Aorta (tissue), 5 donors: ENCODE measurements at places on chromosomes 2 and 18. TPM values are rescaled to one million over a fixed set of nuclear protein-coding genes. Genes with fewer than 3 reads are reported as not detected.
A peak's percentile ranks its signal among the peaks of the same experiment; 100 is the strongest.

- DNase-seq: peak; percentile 41
These were observed 288.2 kb upstream of the HS6ST1 start for GRCh38 chr2:128606837-128607236.

DNA sequence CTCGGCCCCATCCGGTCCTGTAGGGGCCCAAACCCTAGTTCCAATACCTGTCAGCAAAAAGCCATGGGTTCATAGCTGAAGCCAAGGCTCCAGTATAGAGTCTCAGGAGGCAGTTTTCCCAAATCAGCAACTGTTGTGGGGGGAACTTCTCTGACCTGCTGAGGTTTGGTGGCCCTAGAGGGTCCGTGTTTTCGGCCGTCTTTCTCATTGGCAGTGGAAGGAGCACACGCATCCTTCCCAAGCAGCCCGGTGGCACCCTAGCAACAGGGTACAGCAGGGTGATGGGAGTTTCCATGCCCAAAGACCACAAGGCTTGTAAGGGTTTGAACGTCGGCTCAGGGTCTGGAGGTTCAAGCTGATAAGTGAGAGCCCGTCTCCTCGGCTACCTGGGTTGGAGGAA lies 6.6 kb downstream of the FOSL2 start:
- DNase-seq: no peak

DNA sequence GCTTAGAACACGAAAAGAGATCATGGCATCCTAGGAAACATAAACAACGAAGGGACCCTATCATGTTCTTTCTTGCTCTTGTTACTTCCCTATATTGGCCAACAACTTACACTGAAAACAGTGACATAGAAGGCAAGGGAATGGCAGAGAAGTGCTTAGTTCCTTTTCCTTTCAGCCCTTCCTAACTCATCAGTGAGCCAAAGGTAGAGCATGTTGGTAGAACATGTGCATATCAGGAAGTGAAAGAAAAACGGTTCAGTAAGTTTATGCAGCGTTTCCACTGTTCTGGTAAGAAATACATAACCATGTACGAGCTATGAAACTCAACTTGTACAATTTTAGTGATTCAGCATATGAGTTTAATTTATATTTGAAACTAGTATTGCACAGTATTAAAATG lies 21.7 kb downstream of the AKAIN1 start:
- DNase-seq: no peak

GRCh38 chr2:179186126-179186525 lies 78.5 kb downstream of the SESTD1 start:
- DNase-seq: no peak

DNA sequence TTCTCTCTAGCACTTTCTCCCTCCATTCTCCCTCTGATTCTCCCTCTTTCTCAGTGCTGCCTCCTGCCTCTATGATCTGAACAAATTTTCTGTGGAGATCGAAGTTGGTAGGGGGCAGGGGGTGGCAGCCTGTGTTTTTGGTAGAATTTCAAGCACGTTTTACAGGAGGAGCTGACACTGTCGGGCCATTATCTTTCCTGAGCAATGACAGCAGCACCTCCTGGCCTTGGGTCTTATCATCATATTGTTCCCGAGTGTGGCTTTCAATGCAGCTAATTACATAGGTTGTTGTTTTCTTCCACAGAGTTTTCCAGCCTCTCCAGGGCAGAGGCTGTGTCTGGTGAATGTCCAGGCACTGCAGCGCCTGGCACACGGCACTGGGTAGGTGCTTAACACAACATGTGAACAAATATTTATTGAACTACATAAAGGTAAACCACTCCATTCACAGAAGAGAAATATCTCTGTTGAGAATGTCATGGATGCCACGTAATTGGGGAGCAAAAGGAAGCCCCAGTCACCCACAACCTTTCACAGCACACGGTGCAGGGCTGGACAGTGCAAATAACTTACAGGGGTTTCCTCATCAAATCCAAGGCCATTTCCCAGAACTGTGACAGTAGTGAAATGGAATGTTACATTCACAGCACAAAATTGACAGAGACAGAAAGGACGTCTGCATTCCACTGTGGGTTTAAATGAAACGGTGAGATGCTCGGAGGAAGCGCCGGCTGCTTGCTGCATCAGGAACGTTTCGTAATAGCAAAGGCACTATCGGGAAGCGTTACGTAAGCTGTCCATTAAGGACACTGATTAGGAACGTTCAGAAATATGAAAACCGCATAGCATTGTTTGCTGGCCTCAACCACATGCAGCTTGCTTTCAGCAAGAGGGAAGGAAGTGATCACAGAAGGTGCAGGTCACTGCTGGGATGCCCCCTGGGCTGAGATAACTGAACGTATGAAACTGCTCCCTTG lies 6.5 kb upstream of the KCNG2 start:
- DNase-seq: peak; percentile 46

DNA sequence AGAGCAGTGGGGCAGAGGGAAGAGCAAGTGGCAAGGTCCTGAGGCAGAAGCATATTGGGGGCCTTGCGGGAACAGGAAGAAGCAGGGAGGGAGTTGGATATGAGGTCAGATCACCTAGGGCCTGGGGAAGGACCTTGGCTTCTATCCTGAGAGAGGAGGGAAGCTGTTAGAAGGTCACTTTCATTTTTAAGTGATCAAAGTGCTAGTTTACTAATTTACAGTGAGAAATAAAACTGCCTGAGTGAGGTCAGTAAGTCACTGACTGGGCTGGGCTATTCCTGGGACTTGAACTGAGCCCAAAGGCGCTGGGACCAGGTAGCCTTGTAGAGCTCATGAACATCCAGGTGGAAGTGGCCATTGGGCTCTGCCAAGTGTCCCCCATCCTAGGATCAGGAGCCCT lies 76.6 kb upstream of the B3GNT7 start:
- DNase-seq: no peak

DNA sequence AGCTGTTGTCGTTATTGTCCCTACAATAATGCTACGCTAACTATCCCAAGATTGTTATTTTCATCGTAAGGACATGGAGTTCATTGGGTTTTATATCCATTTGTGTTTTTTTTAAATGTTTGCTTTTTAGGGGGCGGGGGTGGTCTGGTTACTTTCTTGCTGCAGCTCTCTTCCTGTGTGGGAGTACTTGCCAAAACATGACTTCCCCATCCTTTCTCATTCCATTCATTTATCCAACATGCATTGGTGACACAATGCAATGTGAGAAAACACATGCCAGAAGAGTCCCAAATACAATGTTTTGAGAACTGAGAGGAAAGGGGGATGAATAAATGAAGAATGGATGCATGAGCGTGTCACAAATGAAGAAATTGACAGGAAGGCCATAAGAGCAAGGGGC lies 55.9 kb downstream of the E2F6 start:
- DNase-seq: no peak

GRCh38 chr2:27378096-27378808 lies 2.3 kb downstream of the ZNF513 start:
- no peak for DNase-seq

GRCh38 chr2:98293030-98293429 lies 53.2 kb upstream of the CNGA3 start:
- no peak for DNase-seq

- DNase-seq: peak; percentile 83
These were observed 6.4 kb downstream of the TNS1 start for GRCh38 chr2:217996361-217996760.

DNA sequence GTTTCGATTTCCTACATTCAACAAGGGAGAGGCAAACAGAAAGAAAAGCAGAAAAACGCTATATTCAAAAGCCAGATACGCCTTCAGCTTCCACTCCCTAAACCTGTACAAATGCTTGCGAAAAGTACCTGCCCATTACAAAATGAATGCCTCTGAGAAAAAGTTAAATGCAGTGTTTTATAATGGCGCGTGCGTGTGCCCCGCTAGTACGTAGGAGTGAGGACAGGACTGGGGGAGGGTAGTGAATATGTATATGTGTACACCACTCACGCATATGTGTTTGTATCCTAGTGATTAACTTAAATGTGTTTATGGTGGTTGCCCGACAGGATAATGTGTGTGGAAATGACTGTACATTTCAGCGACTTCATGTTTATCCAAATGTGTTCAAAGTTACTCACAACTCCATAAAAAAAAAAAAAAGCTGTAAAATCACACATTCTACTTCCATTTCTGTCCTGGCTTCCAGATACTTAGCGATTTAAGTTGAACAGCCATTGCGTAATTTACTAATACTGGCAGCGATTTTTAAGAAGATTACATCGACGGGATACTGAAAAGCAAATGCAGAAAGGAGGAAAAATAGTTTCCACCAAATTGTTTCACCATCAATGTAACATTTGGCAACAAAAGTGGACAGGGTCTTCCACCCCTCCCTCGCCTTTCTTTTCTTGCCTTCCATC lies 1.3 kb downstream of the NEUROD1 start:
- no peak for DNase-seq

DNA sequence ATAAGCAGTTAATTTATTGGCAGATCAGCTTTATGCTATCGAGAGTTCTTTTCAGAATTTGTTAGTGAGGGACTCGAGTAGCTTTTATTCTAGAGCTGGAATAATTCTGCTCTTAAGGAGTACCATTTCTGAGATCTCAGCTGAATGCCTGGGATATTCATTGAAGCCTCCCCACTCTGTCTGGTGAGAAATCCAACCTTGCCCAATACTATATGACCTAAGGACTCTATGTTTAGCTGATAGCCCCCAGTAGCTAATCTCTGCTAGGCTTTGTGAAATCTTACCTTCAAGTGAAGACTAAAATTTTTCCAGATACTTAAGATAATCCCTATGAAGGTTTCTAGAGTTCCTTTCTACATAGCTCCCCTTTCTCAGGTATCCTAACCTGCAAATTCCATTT lies 261.4 kb downstream of the SETBP1 start:
- DNase-seq: no peak

GRCh38 chr18:75760208-75760607 lies 332.7 kb upstream of the SMIM21 start:
- DNase-seq: no peak

GRCh38 chr2:200765139-200765951 lies 46.4 kb upstream of the BZW1 start:
- DNase-seq: peak; percentile 52

DNA sequence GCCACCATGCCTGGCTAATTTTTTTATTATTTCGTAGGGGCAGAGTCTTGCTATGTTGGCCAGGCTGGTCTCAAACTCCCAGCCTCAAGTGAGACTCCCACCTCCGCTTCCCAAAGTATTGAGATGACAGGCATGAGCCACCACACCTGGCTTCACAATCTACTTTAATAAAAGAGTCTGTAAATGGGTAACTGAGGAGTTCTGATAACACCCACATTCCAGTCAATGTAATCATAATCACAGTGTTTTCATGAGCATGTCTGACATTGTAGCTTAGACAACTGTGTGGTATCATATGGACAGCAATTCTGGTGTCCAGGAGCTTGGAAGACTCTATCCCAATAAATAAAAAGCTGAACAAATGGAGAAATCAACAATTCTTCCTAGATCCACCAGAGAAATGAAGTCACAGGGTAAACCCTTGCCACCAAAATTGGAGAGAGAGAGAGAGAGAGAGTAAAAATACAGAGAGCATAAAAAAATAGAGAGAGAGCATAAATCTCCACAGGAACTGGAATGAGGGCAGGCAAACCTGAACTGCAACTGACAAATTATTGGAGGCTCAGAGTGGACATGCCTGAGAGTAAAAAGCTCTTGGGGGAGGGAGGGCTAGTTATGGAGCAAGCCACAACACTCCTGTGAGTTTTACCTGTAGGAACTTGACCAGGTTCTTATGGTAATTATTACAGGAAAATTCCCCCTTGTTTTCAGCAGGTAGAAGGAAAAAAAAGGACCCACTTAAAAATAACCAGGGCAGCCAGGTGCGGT lies 12.4 kb upstream of the NBEAL1 start:
- DNase-seq: no peak

GRCh38 chr2:227390468-227391256 lies 2.9 kb upstream of the SCYGR1 start:
- DNase-seq: no peak

DNA sequence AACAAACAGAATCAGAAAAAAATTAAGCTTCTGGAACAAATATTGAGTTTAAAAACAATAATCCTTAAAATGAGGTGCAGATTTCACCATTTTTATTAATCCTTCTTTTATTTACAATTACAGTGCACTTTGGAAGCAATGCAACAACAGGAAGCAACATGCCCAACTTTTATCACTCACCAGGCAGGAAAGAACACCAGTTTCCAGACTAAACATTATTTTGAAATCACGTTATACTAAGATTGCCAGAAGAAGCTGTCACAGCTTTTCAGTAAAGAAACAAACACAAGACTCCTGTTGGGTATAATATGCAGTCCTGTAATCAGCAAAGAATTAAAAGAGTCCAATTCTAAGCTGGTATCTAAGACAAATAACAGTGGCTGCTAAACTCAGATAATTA lies 137.9 kb upstream of the ZC3H15 start:
- DNase-seq: no peak

DNA sequence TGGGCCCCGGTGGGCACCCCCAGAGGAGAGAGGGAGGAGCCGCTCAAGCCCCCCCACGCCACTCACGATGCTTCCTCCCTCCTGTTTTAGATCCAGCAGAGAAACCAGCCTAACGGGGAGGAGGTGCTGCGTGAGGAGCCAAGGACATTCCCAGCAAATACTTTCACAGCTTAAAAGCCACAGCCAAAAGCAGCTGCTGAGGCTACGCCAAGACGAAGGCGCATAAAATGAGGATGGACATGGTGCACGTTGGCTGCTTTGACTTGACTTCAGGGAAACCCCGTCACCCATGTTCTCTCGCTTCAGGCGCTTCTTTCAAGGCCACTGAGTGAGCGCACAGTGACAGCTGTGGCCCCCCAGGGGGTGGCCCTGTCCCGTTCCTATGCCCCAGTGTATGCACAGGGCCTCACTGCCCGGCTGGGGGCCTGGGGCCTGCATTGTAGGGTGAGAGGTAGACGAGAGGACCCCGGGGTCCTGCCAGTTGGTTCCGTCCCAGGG lies 72.1 kb upstream of the PXDN start:
- DNase-seq: peak; percentile 83

GRCh38 chr2:38415728-38416291 lies 38.7 kb upstream of the ATL2 start:
- no peak for DNase-seq

- no peak for DNase-seq
These were observed 80.4 kb downstream of the ASXL2 start for GRCh38 chr2:25797620-25798488.

- no peak for DNase-seq
These were observed 58.6 kb downstream of the ODC1 start for GRCh38 chr2:10389573-10389972.

DNA sequence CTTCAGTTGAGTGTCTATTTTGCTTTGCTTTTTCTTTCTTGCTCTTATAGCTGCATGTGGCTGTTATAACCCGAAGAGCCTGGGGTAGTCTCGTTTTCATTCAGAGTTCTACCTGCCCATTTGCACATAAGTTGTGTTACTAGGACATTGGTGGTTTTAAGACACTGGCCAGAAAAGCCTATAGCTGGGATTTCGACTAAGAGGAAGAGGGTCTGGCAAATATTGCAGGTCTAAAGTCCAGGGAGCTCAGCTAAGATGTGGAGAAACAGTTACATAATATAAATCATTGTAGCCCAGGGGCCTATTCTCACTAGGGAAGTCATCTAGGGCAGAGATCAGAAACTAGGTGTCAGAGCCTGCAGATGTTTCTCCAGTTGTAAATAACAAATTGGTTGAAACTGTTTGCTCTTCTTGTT lies 120.8 kb downstream of the BABAM2 start:
- DNase-seq: no peak

RMDN2 gene
- total RNA-seq: 8.0 TPM

DNAH7 gene
- total RNA-seq: 0.71 TPM

IL1R1 gene
- 135 TPM for total RNA-seq

ALK gene
- 0.30 TPM for total RNA-seq

ANKZF1 gene
- total RNA-seq: 21.4 TPM

LIMS3 gene
- 21.7 TPM for total RNA-seq

RFX8 gene
- 0.96 TPM for total RNA-seq

LAMA1 gene
- total RNA-seq: 3.1 TPM

CD8B2 gene
- total RNA-seq: 0.10 TPM

COA5 gene
- total RNA-seq: 31.1 TPM
